ENCODE measurements at places on chromosomes 1 and 21.

DNA sequence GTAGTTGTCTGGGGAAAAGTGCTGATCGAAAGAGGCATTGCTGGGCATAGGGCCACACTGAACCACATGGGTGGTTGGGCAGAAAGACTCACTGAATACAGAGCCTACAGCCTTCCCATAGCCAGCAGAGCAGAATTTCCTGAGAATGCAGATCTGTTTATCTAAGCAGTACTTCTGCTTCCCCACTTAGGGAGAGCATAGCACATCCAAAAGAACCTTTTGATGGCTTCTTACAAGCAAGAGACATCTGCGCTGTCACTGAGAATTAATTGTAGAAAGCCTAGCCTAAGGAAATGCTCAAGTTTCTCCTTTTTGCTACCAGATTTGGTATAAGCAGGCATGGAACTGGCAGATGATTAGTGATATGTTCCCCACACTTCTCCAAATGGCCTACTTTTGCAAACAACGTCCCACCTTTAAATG, 13.0 kb upstream of the KLHDC8A start:
- no peak for DNase-seq

GRCh38 chr1:192831706-192832355, 23.0 kb downstream of the RGS2 start:
- DNase-seq = no peak

DNA sequence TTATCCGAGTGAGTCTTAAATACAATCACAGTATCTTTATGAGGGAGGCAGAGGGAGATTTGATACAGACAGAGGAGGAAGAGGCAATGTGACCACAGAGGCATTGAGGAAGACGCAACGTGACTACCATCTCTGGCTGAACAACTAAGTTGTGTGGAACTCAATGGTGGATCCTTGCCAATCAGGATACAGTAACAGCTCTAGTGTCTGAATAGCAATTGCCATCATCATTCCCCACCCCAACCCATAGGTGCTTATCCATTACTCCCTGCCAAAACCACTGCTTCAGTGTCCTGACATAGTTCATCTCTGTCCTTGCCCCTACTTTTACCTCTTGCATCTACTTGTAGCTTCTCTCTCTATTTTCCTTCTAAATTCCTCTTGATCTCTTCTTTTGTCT, 20.5 kb upstream of the RHBDL2 start:
- no peak for DNase-seq

GRCh38 chr1:115748401-115749150, 19.9 kb downstream of the CASQ2 start:
- no peak for DNase-seq

GRCh38 chr21:43635436-43635835, 23.9 kb downstream of the HSF2BP start:
- DNase-seq = no peak
